ENCODE measurements at places on chromosomes 3 and 15.

DNA sequence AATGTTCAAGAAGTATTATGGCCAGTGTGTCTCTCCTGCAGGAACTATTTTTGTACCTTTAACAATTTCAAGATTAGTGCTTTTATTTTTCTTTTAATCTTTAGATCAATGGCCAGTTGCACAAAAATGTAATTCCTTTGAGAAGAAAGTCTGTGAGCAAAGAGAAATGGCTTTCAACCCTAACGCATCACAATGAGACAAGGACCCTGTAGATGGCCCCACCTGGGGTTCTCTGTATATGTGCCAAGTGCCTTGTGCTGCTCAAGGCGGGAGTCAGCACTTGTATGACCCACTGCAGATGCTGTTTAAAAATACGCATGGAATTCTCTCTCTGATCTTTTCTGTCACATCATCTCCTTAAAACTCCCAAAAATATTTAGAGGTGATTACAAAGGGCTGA lies 453.4 kb downstream of the OCA2 start:
- DNase-seq = no peak

DNA sequence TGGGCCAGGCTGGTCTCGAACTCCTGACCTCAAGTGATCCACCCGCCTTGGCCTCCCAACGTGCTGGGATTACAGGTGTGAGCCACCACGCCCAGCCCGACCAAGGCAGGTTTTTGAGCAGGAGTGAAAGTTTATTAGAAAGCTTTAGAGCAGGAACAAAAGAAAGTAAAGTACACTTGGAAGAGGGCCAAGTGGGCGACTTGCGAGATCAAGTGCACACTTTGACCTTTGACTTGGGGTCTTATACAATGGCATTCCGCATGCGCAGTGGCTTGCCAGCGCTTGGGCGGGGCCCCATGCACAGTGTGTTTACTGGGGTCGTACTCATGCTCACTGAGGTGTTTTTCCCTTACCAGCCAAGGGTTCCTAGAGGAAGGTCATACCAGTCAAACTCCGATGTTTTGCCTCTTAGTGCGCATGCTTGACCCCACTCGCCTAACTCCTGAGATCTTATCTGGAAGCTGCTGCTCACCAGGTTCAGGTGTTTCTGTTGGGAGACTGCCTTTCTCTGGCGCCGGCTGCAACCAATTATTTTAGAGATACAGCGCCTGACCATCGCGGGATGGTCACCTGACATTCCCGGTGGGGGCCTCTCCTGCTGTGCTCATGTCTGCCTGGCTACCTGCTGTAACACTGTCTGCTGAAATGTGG lies 46.9 kb upstream of the FLNB start:
- no peak for DNase-seq

DNA sequence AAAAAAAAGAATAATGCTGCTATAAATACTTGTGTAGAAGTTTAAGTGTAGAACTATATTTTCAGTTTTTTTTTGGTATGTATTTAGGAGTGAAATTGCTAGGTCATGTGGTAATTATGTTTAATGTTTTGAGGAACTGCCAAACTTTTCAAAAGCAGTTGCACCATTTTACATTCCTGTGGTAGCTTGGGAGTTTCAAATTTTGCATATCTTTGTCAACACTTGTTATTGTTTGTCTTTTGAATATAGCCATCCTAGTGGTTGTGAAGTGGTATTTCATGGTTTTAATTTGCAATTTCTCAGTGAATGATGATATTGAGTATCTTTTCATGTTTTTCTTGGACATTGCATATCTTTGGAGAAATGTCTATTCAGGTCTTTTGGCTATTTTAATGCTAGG lies 30.4 kb downstream of the SKIL start:
- DNase-seq = no peak

DNA sequence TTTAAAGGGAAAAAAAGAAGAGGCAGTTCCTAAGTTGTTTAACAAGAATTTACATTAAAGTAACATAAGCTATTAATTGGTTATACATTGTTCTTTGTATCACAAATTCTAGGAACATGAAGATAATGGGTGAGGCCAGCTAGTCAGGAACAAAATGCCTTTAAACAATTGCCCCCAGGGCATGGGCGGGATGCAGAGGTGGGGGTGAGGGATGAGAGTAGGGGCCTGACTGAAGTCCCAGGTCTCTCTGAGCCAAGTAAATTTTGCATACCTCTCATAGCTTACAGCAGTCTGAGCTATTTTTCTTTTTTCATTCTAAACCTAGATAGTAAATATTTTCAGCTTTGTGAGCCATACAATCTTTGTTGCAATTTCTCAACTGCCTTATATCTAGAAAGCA lies 77.8 kb upstream of the RNU6-1 start:
- DNase-seq = no peak

DNA sequence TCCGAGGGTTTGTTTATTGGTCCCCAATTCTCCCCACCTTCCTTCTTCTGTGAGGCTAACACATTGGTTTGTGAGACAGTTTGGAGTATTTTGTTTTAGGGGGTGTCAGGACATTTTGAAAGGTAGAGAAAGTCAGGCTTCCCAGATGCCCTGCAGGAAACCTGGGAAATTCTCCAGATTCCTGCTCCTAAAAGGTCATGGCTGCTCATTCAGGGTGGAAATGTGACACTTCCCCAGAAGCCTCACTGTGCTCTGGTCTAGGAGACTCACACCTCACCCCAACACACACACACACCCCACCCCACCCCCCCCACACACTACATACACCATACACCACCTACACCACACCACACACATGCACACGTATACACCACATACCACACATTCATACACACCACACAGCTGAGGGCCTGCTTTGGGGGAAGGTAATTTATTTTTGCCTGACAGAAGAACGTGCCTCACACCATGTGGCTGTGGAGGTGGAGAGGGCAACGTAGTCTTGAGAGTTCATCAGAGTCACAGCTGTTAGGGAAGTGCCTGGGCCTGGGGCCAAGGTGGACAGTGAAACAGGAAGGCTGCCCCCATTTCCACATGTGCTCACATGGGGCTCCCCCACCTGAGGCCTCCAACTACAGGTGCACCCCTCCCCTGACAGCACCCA lies 40.4 kb upstream of the LIMD1 start:
- no peak for DNase-seq

DNA sequence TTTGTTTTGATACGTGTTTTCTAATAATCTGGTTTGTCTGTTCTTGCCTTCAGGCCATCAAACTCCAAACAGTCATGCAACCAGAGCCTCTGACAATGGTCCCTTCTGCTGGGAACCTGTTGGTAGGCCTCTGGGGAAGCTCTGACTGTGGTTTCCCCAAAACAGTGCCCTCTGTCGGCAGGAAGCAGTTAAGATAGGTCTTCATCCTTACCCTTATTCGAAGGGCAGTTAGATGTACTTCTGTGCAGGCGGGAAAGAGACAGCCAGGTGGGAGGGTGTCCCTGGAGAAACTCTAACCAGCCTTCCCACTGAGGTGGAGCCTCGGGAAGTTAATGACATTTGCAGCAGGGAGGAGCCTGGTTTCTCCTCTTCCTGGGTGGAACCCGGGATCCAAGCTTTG lies 81.6 kb upstream of the CHMP2B start:
- DNase-seq = no peak

- no peak for DNase-seq
These were observed 39.7 kb upstream of the MYZAP start for GRCh38 chr15:57551715-57552677.

- peak; percentile 14 for DNase-seq
These were observed 3.9 kb upstream of the SRP14 start for GRCh38 chr15:40042791-40043320.

GRCh38 chr3:123439806-123440580 lies 8.9 kb downstream of the ADCY5 start:
- DNase-seq = no peak

DNA sequence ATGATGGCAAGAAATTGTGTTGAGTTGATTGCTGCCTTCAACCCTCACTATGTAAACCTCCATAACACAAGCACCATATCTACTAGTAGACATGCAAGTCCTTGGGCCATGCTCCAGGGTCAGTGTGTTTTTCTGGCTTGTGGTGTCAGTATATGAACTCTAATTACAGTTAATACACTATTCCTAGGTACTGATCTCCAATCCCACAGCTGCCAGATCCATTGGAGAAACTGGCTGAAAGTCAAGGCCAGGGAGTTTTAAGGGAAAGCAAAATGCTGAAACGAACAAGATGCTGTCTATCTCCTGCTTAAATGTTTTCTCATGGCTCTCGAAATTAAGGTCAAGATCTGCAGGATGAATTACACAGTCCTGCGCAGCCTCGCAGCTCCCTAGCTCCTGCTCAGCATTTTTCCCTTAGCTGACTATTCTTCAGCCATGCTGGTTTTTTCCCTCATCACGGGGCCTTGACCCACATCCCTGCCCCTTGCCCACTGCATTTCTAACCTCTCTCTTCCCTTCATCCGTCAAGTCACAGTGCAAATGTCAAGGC lies 425.0 kb upstream of the ADAMTS9 start:
- DNase-seq = no peak

DNA sequence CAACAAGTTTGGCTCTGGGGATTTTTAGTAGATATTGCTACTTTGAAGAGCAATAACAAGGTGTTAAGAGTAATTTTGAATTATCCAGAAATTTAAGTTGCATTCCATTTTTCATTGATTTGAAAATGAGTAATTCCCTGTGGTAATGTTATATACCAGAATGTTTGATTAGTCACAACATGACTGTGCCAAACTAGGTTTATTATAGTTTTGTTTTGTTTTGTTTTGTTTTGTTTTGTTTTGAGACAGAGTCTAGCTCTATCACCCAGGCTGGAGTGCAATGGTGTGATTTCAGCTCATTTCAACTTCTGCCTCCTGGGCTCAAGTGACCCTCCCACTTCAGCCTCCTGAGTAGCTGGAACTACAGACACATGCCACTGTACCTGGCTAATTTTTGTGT lies 40.7 kb downstream of the CNOT10 start:
- DNase-seq = no peak

GRCh38 chr15:58463815-58464650 lies 32.2 kb downstream of the LIPC start:
- DNase-seq = no peak

GRCh38 chr3:184795522-184796190 lies 16.3 kb upstream of the VPS8 start:
- no peak for DNase-seq

DNA sequence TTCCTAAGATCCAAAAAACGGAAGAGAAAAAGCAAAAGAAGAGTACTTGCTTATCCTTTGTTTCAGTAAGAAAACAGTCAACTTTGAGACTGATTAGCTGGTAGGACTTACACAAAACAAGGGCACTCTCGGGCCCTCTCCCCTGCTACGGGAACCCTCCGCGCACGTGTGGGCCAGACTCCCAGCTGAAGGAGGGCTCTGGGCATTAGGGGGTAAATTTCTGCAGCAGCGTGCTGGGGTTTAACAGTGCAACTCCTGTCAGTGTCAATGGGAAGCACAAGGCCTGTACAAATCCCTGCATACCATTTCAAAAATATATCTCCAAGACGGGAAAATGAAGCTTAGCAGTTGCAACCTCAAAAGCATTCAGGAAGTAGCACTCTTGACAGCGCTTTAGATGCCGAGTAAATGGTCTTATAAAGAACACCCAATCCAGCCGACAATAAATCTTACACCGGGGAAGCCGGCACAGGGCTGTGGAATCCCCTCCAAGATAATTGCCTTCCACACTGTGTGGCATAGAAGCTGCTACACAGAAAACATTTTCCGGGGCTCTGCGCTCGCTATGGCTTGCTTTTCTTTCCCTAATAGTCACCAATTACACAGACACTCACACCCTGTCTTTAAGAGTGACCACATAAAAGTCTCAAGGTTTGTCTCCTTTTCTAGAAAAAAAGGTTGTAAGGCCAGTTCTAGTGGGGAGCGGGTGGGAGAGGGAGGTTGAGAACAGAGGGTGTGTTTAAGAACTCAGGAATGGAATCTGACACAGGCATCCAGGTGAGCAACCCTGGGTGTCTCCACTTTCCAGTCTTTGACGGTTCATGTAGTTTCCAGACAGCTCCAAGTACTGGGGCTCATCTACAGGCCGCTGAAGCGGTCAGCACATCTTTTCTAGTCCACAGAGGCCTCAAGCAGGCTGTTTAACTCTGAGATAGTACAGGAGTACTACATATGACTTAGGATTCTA lies 512.7 kb downstream of the FOXP1 start:
- no peak for DNase-seq

DNA sequence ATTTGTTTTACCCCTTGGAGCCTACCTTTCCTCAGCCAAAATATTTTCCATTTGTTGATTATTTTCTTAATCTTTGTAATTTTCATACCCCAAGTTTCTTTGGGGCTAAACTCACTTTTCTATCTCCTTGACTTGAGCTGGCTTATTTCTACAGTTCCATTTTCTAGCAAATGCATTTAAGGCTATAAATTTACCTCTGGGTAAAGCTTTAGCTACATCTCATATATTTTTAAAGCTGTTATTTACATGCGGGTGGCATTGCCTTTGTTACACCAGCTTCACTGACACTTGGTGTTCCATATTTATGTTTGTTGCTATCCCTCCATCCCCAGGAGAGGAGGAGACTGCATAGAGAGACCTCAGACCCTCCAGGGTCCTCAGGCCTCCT lies 136.3 kb downstream of the NUP210 start:
- no peak for DNase-seq

GRCh38 chr3:156211583-156211982 lies 91.2 kb downstream of the KCNAB1 start:
- DNase-seq = no peak

DNA sequence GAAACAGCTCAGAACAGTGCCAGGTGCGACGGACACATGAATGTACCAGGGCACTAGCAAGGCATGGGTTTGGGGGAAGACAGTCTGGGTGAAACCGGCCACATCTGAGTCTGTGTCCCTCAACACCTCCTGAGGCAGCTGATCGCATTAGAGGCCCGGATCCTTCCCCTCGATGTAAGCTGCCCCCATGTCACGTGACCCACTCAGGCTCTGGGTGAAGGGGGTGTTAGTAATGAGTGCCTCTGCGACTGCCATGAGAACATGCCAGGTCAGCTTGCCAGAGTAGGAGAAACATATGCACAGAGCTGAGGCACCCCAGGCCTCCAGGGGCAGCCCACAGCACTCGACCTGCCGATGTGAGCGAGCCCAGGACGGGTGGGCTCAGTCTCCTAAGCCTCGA lies 29.7 kb downstream of the PRR23E start:
- no peak for DNase-seq

GRCh38 chr15:78384651-78385050 lies 44.5 kb downstream of the CRABP1 start:
- DNase-seq = no peak

DNA sequence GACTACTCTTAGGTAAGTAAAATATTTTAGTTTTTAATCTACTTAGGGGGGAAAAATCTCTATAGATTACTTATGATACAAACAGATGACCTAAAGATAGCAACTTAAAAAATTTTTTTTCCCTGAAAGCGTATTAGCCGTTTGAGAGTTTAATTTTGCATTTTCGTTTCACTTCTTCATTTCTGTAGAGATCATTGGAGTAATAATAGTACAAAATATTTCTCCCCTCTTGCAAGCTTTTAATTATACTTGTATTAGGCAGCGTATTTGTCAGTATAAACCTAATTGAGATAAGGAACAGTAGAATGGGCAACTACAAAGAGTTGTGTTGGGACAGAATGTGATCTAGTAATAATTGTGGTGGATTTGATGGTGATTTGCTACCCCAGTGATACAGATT lies 10.3 kb downstream of the SKIL start:
- DNase-seq = no peak

GRCh38 chr15:73336756-73337155 lies 32.0 kb downstream of the HCN4 start:
- no peak for DNase-seq

- no peak for DNase-seq
These were observed 42.0 kb downstream of the IFT57 start for GRCh38 chr3:108180194-108180593.

- DNase-seq = no peak
These were observed 36.6 kb downstream of the ATP6V1A start for GRCh38 chr3:113783463-113783862.

- DNase-seq = no peak
These were observed 8.9 kb downstream of the PEAK1 start for GRCh38 chr15:77410701-77411618.

All from liver (tissue), 10 donors.